Astrocyte of the spinal cord (primary cell): ENCODE measurements at places on chromosomes 7 and 10.
A peak's percentile ranks its signal among the peaks of the same experiment; 100 is the strongest.

DNA sequence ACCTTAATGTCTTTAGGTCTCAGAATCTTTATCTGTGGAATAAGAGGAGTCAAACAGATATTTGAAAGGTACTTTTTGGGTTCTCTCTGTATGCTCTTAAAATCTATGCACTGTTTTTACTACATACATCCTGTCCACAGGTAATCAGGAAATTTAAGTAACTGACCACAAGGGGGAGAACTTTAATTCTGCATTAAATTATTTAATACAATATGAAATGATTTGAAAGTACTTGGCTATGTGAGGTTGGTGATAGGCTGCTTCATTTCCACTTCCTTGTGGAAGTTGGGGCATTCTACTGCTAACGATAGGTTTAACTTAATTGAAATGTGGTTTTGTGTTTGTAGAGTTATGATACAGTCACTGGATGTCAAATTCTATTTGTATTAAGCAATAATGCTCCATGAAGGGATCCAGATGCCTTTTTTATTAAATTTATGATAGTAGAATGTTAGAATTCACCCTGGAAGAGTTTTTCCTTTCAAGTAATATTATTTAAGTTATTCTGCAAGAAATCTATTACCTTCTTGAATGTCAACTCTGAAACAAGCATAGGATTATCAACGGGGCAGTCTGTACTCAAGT, 6.0 kb downstream of the TEX47 start:
- peak; percentile 26 for DNase-seq

GRCh38 chr10:28254290-28254985, 48.4 kb downstream of the MPP7 start:
- DNase-seq: peak; percentile 62

- DNase-seq: peak; percentile 47
Measured at GRCh38 chr10:68628576-68629127, 68.5 kb downstream of the TET1 start.

DNA sequence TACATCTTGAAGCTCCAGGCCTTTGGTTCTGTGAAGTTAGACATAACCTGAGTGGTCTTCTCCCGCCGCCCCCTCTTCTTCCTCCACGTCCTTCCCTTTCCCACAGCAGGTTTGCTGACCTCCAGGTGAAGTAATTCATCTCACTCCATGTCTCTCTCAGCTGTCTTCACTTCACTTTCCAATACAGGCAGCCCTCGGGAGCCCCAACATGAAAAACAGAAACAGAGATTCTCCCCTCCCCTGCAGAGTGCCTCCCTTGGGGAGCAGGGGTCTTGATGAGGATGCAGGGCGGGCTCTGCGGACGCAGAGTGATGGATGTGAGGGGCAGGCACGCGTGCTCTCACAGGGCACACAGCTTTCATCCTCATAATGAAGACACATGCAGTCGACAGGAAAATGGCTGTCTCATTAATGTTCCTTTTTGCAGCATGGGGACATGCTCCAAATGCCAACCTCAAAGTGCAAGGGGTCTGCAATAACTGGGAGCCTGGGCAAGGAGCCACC, 95.6 kb downstream of the GPAM start:
- no peak for DNase-seq

GRCh38 chr10:44398271-44398670, 13.4 kb upstream of the CXCL12 start:
- DNase-seq: no peak

DNA sequence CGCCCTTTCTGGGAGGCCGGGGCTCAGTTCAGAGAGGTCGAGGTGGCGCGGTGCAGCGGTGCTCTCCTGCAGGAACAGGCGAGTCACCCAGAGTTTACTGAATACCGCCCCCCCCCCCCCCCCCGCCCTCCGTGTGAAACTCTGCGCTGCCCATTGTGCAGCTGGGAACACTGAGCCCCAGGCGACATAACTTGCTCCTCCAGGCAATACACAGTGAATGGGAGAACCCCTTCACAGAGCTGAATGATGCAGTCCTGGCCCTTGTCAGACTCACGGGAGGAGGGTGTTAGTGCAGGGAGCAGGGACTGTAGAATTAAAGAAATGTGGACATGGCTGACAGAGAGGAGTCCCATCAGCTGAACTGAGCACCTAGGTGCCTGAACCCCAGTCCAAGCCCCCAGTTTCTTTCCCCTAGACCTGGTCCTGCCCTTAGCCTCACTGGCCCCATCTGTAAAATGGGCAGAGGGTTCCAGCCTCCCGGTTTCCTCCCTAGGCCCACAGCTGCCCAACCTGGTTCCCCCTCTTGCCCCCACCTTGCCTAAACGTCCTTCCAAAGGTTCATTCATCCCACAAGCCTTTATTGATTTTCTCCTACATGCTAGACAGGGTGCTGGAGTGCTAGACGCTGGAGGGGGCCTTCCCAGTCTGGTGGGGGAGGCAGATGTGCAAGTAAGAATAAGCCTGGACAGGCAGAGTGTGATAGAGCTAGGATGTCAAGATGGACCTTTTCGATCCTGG, 869 bp upstream of the LOXL4 start:
- DNase-seq: no peak

- peak; percentile 91 for DNase-seq
Measured at GRCh38 chr7:23022258-23022769, 8.4 kb upstream of the HYCC1 start.

DNA sequence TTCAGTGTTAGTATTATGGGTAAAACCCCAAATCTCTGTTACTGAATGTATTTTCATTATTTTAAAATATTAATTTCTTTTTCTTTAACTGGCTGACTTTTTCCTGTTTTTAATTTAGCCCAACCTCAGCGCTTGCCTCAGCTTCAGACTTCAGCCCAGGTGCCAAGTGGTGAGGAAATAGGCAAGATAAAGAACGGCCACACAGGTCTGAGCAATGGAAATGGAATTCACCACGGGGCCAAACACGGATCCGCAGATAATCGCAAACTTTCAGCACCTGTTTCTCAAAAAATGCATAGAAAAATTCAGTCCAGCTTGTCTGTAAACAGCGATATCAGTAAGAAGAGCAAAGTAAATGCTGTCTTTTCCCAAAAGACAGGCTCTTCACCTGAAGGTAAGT, 57.5 kb downstream of the MDFIC start:
- DNase-seq: peak; percentile 61

- DNase-seq: no peak
Measured at GRCh38 chr10:86690657-86691084, 22.4 kb downstream of the LDB3 start.

GRCh38 chr7:69122953-69123352, 475.3 kb upstream of the AUTS2 start:
- DNase-seq: no peak

DNA sequence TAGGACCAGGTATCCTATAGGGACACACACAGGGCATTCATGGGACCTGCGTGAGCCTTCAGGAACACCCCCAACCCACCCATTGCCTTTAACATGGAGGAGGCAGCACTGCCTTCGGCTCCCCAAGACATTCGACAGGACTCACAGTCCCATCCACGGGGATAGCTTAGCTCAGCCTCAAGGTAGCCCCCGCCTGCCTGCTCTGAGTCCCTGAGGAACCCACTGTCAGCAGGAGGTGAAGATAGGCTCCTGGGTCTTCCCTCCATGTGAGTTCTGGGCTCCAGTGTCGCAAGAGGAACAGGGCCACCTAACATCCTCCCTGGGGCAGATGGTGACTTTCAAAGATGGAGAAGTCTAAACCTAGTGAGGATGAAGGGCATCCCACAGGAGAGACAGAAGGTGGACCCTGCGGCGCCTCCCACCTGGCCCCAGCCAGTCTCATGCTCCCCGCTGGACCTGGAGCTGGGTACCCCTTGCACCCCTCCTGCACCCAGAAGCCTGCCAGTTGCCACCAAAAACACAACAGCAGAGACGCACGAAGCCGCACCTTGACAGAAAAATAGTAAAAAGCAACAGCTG, 4.9 kb upstream of the ADIRF start:
- no peak for DNase-seq

- DNase-seq: no peak
Measured at GRCh38 chr7:113125728-113126127, 7.4 kb upstream of the SMIM30 start.

DNA sequence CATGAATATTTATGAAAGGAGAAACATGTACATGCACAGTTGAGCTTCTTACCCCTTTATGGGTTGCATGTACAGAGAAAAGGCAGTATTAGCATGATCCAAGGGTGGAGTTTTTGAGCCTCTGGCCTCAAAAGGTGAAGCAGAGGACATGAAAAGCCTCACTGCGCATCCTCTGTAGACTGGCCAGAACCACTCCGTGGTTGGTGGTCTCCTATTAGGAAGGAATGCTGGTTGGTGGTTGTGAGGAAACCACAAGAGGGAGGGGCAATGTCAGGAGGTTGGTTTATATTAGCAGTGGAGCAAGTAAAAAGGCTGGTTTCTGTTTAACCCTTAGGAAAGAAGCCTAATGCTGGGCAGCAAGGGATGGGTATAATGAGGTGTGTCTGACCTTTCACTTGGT, 37.5 kb downstream of the AHCYL2 start:
- DNase-seq: peak; percentile 35

GRCh38 chr10:7649673-7650300, 17.0 kb downstream of the ITIH5 start:
- no peak for DNase-seq

- no peak for DNase-seq
Measured at GRCh38 chr10:50397312-50398140, 146.2 kb upstream of the ASAH2 start.

DNA sequence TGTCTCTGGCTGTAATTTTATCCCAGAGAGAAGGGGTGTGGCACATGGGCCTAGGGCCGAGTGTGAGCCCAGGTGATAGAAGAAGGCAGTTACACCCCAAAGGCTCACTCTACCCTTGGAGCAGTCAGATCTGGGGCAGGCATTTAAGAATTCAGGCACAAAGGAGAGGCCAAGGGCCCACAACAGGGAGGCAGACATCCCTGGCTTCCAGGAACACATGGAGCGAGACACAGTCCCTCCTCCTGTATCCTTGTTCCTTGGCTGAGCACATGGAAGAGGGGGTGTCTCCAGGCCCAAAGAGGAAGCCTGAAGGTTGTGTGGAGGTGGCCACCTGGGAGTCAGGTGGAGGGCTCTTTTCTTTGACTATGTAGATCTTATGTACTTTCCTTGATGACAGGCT, 286.2 kb downstream of the RPS24 start:
- no peak for DNase-seq

DNA sequence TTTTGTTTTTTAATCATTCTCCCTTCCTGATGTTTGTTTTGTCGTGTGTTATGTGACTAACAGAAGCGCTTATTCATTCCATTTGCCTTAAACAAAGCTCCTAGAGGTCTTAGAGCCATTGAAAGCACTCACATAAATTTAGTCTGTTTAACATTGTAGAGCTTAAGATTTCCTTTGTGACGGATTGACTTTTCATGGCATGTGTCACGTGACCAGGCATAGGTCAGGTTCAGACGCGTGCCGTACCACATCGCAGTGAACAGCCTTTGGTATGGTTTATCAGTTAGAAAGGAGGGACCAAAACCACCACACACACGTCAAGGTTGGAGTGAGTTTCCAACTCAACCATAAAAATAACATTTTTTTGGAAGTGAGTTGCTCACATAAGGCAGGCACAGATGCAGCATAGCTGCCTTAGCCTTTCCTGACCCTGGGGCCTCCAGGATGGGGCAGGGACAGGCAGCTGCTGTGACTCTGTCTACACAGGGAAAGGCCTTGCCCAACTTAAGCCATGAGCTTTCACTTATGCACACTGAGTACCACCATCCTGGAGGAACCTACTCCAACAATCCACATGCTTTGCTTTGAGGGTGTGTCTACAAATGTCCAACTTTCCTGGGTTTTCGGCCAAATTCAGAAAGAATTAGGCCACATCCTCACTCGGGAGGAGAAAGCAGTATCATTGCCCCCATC, 55.5 kb downstream of the WDFY4 start:
- no peak for DNase-seq

DNA sequence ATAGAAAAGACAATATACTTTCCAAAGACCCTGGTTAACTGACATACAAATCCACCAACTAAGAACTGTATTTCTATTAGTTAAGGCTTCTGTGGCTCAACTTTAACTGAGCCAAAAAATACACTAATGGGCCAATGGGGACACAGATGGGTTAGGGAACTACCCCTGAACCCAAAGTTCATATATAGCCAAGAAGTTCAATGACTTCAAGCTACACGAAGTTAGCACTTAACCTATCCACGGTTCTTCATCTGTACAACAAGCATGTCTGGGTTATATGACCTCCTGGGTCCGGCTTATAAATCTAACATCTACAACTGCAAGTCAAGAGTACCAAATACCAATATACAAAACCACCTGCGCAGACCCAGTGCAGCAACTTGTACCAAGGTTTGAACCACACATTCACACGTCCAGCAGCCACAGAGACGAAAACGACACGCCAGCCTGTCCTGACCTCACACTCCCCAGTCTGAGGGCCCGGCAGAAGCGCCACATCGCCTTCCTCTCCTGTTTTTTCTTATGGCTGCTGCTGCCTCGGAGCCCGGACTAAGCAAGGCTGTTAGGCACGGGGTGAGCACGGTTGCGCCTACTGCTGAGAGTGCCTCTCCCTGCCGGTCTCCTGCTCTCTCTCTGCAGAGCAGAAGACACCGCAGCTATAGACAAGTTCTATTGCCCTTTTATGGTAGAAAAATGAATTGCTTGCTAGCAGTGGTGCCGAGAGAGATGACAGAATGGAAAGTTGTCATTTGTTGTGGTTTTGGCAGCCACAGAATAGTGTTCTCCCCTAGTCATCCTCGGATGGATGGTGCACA, 86.3 kb downstream of the RNF216 start:
- DNase-seq: peak; percentile 95

DNA sequence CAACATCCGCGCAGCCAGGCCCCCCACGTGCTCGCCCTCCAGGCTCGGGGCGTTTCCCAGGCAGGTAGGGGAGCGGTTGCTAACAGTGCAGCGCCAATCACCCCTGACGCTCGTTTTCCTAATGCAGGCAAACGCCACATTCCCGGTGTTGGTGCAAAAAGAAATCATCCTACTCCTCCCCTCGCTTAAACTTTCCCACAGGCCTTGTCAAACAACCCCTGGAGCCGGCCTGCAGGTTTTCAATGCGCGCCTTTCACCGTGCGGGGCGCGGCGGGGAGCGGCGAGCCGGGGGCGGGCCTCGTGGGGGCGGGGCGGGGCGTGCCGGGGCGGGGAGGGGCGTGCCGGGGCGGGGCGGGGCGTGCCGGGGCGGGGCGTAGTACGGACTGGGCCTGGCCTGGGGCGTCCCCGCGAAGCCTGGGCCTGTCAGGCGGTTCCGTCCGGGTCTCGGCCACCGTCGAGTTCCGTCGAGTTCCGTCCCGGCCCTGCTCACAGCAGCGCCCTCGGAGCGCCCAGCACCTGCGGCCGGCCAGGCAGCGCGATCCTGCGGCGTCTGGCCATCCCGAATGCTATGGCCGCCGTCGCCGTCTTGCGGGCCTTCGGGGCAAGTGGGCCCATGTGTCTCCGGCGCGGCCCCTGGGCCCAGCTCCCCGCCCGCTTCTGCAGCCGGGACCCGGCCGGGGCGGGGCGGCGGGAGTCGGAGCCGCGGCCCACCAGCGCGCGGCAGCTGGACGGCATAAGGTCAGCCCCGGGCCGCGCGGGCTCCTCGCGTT, at the start of gene ECHDC3:
Gene ECHDC3 (plus strand): TSS at position 374 of the 770 bp plus-strand sequence. CDS start 195 bp downstream, at position 569.
- peak; percentile 42 for DNase-seq
